ENCODE measurements at places on chromosomes 12 and 14. TPM values are rescaled to one million over a fixed set of nuclear protein-coding genes. Genes with fewer than 3 reads are reported as not detected.
A peak's percentile ranks its signal among the peaks of the same experiment; 100 is the strongest.

DNA sequence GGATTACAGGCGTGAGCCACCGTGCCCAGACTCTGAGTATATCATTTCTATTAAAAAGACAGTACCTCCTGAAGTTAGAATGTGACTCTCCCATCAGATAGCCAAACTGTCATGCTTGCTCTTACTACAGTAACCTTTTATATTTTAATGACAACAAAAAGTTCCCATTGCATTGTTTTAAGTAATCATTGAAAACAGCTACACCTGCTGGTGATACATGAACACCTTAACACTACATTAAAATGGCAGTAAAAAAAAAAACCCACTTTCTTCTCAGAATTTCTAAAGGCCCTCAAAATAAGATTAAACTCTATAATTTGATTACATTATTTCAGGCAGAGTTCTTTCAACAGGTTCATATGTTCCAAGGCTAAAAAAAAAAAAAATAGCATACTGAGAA lies 76.7 kb downstream of the SH2B3 start:
- DNase-seq: no peak

DNA sequence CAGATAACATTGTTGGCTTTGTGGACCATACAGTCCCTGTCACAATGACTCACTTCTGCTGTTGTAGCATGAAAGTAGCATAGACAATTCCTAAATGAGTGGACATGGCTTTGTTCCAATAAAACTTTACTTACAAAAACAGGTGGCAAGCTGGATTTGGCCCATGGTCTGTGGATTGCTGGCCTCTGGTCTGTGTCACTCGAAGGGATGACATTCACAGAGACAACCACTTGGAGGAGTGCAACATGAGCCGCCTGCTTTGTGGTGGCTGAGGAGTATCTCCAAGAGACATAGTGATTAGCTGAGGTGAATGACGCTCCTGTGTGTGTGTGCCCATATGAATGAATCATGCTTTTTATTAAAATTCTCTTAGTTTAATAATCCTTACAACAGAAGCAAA lies 81.3 kb upstream of the NRXN3 start:
- DNase-seq: no peak

DNA sequence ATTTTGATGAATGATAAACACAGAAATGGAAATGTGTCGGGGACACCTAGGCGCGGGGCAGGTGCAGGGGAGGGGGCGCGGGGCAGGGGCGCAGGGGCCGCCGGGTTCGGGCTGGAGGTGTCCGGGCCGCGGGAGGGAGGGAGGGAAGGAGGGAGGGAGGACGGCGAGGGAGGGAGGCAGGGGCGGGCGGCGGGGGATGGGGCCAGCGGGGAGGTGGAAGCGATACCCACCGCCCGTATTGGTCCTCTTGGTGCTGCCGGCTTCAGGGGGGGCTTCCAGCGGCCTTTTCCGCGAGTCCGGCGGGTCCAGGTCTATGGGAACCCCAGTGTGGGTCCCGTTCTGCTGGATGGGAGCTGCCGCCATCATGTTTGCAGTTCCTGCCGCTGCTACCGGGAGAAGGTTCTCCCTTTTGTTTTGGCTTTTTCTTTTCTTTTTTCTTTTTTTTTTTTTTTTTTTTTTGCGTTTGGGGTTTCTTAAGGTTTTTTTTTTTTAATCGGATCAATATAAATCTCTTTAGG lies 703 bp downstream of the NOVA1 start:
- no peak for DNase-seq

The RHEBL1 gene
- 21.9 TPM for total RNA-seq

DNA sequence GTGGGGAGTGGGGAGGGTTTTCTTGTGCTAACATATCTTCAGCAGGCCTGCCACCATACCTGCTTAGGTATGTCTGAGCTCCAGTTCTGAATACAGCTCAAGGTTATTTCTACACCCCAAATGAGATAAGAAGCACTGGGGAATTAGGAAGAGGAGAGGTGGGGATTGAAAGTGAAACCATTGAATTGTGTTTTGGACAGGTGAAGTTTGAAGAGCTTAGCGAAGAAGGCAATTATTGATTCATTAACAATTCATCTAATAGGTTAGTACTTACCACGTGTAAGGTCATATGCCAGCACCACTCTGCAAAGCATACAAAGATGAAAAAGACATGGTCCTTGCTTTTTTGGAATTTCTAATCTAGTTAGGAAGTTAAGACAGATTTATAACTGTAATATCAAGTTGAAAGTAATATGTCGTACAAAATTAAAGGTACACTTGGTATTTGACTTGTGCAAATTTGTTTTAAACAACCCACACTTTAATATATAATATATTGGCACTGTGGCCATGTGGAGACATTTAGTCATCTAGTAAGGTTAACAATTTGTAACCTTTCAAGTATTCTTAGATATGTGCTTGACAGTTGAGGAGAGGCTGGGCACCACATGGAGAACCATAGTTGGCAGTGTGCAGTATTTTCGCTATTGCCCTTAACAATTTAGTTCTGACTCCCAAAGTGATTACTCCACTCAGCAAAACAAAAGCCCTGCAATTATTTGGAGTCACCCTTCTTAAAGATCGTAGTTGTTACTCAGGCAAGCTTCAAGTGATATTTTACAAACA lies 3.6 kb downstream of the SMCO3 start:
- no peak for DNase-seq

- DNase-seq: no peak
Observed at GRCh38 chr12:100375038-100375735, 18.3 kb downstream of the SLC17A8 start.

- no peak for DNase-seq
Observed at GRCh38 chr12:7411343-7411742, 32.6 kb downstream of the CD163L1 start.

DNA sequence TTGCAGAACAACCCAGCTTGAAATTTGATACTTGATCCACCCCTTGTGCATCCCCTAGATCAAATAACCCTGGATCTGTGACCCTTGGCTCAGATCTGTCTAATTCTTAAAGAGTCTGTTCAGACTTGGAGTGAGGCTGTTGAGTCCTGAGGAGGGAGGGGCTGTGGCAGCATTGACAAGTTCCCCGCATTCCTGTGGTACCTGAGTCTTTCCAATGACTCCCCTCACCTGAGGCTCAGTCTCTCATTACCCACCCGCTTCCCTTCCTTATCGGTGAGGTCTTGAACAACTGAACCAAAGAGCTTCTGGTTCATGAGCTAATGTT lies 16.1 kb upstream of the HDAC7 start:
- no peak for DNase-seq

DNA sequence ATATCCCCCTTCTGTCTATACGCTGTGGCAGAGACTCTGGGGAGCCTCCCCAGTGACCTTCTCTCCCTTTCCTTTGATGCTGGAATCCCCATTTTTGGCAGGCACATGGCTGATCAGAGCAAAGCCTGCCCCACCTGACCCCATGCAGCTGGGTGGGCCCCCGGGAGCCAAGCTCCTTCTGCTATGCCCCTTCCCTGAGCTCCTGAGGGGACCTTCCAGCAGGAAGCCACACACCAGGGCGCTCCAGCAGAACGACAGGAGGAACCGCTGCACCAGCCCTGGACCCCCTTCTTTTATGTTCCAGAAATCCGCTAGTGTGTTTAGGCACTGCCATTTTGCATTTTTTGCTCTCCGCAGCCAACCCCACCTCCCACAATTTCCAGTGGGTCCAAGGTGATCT lies 44.6 kb downstream of the TRAFD1 start:
- no peak for DNase-seq

DNA sequence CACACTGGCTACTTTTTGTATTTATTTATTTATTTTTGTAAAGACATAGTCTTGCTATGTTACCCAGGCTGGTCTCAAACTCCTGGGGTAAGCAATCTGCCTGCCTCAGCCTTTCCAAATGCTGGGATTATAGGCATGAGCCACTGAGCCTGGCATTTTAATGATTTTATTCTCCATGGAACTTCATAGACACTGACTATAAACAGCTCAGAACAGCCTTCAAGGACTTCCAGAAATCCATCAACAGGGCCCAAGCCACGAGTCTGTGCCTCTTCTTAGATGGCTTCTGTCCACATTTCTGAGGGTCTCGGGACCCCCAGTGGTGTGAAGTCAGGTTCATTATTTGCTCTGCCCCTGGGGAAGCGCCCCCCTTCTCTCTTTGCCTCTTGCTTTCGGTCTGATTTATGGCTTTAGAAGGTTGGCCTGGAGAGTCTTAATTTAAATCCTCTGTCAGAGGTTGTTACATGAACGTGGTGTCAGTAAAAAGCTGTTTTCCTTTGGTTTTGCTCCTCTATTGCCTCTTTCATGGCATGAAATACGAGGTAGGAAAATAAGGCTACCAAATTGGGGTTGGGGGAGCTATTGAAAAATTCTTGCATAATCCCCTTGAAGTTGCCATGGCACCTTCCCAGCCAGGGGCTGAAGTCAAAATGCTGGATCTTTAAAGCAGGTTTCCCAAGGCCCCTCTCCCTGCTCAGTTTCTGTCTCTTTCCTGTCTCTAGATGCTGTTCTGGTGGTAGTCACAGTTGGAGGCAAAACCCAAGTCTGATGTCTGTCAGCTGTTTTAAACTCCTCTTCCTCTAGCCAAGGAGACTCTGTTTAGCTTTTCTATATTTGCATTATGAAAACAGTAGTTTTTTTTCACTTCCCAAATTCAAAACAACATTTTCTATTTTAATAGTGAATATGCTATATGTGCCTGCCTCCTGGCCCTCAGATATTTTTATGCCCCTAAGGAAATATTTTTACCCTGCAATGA lies 129.4 kb downstream of the SMOC1 start:
- no peak for DNase-seq

GRCh38 chr14:89977668-89978067 lies 21.9 kb downstream of the TDP1 start:
- DNase-seq: no peak

DNA sequence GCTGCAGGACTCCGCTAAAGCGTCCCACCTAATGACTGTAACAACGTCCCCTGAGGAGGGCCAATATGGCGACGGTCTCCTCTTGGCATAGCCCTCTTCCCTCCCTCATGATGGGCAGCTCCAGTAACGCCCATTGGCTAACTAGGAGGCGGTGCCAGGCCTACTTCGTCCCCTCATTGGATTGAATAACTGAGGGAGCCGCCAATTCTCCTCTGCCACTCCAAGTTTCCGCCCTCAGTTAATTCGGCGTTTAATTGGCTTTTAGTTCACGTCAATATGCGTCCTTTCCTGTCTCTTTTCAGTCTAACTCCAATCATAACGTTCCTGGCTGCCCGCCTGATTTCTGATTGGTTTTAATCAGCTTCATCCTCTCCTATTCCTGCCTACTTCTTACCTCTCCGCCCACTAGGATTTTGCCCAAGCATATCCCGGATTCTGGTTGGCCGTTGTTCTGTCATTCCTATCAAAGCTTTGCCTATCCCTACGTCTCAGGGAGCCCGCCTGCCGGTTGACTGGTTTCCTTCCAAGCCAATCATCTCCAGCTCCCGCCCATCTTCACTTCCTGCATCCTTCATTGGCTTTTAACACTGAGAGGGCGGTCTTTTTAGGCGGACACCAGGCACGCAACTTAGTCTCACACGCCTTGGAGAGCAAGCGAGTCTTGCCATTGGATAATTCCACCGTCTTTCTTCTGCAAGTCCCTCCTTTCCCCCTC lies 430 bp upstream of the SP1 start:
- peak; percentile 99 for DNase-seq

DNA sequence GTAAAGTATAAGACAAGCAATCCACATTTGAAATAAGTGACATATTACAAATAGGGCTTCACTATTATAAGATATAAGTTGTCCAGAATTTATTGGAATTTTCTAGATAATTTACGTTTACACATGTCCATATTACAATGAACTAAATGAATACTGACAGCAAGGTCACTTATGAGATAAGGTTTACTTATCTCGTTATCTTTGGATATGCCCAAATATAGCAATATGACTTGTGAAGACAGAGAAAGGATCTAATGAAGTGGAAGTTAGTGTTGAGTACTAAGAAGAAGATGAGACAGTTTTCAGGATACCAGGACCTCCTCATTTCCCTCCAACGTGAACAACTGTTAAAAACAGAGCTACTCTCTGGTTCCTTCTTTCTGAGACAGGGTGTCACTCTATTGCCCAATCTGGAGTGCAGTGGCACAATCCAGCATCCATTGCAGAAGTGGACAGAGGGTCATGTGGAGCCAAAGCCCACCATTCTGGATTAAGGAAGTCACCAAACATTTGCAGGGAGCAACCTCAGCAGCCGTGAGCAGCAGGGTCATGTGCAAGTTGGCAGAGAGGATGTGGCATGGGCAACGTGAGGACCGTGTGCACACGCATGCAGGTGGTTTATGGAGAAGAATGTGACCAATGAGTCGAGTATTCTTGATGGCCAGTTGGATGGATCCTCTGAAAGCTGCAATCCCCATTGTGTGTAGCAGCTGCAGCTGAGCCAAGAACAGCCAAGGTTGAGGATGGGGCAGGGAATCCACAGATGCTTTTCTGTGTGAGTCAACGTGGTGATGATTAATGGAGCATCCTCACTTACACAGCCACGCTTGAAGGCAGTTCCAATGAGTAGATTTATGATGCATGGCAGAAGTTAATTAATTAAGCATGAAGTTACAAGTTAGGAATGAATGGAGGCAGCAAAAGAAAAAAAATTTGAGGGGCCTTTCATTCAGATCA lies 111.0 kb downstream of the BICD1 start:
- DNase-seq: no peak

DNA sequence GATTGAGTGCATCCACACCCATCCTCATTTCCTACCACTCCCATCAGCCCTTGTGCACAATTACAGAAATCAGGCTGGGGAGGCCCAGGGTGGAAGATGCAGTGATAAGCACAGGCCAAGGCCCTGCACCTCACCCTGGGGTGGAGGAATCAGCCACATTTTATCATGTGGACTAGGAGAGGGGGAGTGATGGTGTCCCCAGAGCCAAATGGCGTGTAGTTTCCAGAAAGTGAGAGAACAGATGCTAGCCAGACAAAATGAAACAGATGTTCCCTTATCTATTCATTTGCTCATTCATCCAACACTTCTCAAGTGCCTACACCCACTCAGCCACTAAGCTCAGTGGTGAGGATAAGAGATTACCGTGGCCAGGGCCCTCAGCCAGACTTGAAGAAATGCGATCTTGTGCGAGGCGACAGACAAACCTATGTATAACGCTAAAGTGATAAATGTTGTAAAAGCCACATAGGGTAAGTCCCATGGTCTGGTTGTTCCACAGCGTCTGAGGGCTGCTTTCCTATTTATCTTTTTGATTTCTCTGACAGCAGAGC lies 93.6 kb downstream of the STAB2 start:
- DNase-seq: no peak

DNA sequence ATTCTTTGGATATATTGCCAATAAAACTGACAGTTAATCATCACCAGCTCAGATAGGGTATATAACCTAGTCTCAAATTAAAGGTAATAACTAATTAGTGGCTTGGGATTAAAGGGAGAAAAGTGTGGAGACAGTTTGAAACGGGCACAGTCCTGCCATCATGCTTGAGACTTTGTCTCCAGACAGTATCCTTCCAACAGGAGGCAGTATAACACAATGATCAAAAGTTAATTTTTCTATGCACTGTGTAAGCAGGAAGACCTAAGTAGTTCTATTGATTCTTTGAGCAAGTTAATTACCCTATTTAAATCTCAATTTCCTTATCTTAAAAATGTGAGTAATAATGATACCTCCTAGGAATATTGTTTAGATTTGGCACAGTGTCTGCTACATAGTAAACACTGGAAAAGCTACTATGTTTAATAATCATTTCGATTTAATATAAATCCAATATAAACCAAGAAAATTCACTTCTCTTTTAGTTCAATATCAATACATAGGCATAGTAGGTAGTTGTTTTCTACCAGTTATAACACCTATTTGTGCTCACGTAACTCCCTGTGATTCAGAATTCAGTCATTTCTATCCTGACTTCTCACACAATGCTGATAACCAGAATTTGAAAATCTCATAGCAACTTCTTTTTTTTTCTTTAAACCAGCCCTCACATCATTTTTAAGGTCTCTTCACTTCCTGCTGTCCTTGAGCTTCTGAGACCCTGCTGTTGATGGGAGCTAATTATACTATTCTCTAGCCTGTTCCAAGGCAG lies 53.7 kb downstream of the GALNT4 start:
- no peak for DNase-seq
